ENCODE measurements at places on chromosomes 2 and 18.

GRCh38 chr2:96809951-96810782 is 5.9 kb upstream of the CNNM3 start:
- DNase-seq, result no peak

GRCh38 chr2:225008179-225008856 is 34.0 kb downstream of the DOCK10 start:
- no peak for DNase-seq

- DNase-seq, result no peak
These were observed 112.2 kb downstream of the TANC1 start for GRCh38 chr2:159080641-159081040.

DNA sequence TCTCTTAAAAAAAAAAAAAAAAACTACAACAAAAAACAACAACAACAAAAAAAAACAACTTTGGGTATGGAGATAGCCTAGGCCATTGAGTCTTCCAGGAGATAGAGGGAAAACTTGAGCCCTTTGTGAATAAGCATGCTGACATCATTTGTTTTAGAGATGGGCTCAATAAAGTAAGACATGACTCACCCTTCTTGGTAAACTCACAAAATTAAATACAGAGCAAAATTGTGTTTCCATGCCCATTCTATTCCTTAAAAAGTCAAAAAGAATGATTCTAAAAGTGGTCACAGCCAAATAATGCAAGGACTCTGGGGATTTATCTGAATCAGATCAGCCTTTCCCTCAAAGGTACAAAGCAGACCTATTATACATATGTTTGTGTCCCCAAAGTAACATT is 117.4 kb downstream of the ETAA1 start:
- DNase-seq, result no peak

- DNase-seq, result no peak
These were observed 247.2 kb upstream of the RAB12 start for GRCh38 chr18:8361941-8362471.
